HT-29 (cell line): ENCODE measurements at places on chromosomes 2 and 18.

GRCh38 chr2:86243950-86244733 lies 44.9 kb downstream of the MRPL35 start:
- DNase-seq: no peak

DNA sequence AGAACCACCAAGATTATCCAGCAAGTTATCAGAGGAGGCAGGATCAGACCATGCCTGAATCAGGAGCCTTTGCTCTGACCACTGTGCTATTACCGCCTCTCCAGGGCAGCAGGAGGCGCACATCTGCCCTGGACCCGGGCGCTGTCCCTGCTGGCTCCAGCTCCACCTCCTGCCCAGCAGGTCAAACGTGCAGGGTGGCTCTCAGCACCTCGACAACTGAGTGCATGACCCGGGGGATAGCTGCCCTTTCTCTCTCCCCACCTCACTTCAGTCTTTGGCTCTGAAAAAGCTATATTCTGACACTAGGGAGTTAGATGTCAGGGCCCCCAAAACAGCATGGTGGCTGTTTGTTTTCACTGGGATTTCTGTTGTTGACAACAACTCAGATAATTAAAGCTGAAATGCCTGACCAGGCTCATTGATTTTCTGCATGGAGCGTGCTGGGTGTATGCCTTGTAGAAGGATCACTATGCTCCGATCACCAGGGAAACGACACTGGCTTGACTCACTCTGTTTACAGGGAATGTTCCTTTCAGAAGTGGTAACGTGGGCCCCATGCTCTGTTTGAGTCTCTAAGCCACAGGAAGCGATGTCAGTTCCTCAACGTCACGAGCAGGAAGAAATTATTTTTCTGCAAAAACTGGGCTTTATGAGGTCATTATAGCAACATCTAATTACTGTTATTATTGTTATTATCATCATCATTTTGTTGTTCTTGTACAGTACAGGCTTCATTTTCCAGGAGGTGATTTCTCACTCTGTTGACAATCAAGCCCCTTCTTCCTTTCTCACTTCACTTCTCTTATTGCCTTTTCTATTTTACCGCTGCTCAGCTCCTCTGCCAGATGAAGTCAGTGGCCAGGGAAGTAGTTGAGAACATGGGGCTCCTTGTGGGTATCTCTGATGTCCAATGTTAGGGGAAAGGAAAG lies 125.6 kb downstream of the PLB1 start:
- peak; percentile 96 for DNase-seq

DNA sequence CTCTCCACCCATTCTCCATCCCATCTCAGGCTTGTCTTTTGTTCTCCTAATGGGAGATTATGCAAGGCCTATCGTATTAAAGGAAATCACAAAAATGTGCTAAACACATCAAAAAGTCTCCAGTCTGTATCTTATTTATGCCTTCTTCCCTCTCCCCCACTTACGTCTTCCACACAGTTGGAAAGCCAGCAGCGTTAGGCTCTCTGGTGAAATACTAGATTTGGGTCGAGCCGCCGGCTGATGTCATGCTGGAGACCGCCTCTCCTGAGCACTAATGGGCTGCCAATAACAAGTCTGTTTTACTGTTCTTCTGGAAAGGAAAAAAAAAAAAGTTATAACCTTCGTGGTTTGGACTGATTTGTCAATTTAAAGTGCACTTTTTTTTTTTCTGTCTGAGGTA lies 182.7 kb upstream of the SIX2 start:
- DNase-seq: no peak

DNA sequence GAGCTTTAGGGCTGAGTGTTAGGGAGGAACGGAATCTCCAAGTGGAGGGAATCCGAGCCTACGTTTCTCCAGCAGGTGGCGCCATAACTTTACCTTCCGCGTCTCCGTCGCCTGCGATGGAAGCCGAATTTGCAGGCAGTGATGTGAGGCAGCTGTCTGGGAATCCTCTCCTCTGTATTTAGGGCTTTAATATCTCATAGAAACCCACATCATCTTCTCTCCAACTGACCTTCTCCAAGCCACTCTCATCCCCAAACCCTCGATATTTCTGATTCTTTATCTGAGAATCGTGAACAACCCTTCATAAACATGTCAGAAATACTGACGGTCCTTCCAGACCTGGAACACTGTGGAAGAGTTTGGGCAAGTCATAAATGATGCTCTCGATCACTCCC lies 27.5 kb downstream of the SIX2 start:
- DNase-seq: peak; percentile 86

- peak; percentile 31 for DNase-seq
Observed at GRCh38 chr2:70528929-70529328, 24.7 kb downstream of the TGFA start.

- DNase-seq: no peak
Observed at GRCh38 chr2:58268685-58269084, 27.6 kb upstream of the FANCL start.

- no peak for DNase-seq
Observed at GRCh38 chr2:149183187-149183586, 144.7 kb downstream of the LYPD6B start.

GRCh38 chr2:149000158-149000938 lies 38.2 kb upstream of the LYPD6B start:
- DNase-seq: no peak

GRCh38 chr2:241139531-241140444 lies 9.5 kb downstream of the PASK start:
- DNase-seq: no peak

GRCh38 chr2:232994446-232994845 lies 18.6 kb downstream of the NGEF start:
- no peak for DNase-seq
